Cerebellar nuclear complex (tissue), 1 donor: ENCODE measurements at places on chromosomes 16 and 17.

- DNase-seq = no peak
Observed at GRCh38 chr17:56918916-56919315, 5.1 kb upstream of the TRIM25 start.

- no peak for DNase-seq
Observed at GRCh38 chr17:42460371-42460770, 1.7 kb downstream of the ATP6V0A1 start.

DNA sequence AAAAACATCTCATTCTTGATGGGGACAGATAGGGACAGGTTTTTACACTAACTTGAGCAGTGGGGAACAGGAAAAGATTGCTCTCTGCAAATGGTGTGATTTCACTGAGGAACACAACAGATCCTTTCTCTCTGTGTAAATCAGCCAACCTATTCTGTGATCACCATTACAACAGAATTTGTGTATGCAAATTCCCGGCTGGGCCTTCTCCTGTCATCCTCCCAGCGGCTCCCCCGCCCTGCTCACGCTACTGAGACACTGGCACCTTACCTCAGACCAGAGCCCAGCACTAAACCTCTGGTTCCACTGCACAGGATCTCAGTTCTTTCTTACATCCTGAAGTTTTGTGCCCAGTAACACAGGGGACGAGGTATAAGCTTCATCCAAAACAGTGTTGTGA, 97.0 kb upstream of the FA2H start:
- no peak for DNase-seq

DNA sequence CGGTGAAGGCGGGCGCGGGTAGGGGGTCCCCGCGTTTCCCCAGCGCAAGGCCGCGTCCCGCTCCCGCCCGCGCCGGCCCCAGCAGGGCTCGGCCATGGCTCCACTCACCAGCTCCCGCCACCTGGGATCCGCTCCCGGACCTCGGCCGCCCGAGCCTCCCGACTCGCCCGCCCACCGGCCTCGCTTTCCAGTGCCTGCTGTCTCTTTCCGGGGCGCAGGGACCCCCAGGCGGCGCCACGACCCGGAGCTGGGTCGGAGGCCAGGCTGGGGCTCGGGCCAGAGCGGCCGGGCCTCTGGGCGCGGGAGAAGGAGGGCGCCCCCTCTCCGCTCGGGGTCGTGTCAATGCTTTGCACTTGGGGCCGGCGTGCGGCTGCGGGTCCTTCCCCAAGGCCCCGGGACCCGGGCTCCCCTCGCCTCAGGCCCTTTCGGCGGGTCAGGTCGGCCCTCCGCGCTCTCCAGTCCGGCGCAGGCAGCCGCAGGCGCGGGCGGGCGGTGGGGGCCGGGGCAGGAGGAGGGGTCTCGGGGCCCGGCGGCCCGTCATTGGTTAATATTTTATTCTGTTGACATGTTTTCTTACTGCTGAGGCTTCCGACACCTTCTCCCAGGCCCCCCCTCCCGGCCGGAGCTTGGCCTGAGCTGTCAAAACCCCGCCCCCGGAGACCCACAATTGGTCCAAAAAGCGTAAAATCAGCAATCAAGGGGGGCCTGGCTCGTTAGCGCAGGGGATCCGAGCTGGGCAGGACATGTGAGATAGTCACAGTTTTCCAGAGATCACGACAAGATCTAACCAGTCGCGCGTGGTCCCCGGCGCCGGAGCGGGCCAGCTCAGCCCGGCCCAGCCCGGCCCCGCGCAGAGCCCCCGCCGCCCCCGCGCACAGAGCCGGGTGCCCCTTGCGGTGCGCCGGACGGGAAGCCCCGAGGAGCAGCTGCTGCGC, at the start of gene TBX2:
Gene TBX2 (plus strand): TSS at position 713 of the 935 bp plus-strand sequence. CDS start 334 bp downstream, outside the sequence.
- no peak for DNase-seq

DNA sequence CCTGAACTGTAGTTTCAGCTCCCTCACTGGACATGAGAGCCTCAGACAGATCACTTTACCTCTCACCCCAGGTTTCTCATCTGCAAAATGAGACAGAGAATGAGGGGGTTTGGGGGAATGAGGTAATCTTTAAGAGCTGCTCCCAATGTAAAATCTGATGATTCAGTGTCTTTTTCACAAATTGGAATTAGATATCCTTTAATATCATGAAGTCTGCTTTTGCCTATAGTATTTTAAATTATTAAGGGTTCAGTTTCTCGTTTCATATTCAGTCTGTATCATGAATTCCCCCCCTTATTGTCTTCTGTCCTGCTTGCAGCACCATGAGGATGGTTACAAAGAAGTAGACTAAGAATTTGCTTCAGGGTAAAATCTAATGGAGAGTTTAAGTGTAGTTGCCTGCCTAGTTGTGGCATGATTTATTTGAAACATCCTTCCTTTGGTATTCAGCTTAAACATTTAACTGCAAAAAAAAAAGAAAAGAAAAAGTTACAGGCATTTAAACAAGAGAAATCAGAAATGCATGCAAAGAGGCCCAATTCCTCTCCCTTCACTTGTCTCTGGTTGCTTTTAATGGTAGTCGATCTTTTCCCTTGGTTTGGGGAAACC, 77.3 kb downstream of the WNT3 start:
- DNase-seq = no peak

DNA sequence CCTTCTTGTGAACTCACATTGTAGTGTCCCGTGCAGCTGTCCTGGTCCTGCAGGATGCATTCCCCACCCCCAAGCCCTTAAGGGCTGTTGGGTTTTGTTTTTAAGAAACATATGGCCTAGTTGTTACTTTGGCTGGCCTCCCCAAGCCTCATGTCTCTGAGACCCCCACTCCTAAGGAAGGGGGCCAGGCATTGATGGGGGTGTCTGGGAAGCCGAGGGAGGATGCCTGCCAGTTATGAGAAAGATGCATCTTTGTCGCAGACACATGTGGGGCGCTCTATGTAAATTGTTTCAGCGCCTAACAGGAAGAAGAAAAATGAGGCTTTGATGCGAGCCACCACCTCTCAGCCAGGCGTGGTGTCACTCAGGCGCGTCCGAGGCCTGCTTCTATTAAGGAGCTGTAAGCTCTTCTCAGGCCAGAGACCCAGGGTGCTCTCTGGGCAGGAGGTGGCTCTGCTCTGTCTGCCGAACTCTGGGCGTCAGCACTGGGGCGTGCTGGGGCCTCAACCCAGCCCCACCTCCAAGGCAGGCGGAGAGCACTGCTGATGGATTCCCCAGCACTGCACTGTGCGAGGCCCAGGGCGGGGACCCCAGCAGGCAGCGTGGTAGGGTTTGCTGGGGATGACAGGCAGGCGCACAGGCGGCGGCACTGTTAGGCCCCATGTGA, 70.6 kb downstream of the SREBF1 start:
- no peak for DNase-seq

GRCh38 chr17:28118362-28118761, 75.9 kb downstream of the NLK start:
- no peak for DNase-seq

DNA sequence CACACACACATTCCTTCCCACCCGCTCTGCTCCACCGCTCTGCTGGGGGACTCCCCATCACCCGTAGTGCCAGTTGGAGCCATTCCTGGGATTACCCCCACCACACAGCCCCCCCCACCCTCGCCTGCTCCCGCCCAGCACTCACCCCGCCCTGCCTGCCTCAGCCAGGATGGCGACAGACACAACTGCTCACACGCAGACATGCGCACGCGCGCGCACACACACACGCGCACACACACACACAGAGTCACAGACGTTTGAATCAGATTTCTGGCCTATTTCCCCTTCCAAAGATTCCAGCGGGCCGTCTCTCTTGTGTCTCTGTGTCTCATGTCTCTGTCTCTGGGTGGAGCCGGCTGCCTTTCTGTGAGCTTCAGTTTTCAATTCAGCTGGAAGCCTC, 4.4 kb downstream of the CACNA1G start:
- DNase-seq = no peak

DNA sequence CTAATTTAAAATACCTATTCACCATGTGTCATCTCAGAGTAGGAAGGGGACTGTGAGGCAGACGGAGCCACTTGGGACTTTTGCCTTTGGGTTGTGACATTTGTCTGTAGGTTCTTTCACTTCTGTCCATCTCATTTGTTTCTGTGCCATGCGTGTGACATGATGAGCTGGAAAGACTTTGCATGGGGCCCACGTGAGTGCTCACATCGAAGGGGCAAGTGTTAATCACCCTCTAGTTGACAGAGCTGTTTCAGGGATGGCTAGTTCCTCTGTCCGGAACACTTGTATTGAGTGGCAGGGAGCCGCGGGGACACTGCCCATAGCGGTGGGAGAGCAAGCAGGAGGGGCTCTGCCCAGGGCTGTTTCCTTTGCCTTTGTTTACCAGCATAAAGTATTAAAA, 112.0 kb downstream of the RPTOR start:
- DNase-seq = no peak

GRCh38 chr16:19599968-19600716, 44.6 kb downstream of the VPS35L start:
- no peak for DNase-seq

GRCh38 chr17:46869975-46870803, 18.8 kb downstream of the WNT9B start:
- DNase-seq = no peak

- no peak for DNase-seq
Observed at GRCh38 chr17:41026715-41027471, at the start of gene KRTAP1-5. Gene KRTAP1-5, minus strand, starts transcription at chr17:41027208. Its CDS starts 53 bp downstream, at chr17:41027155.

DNA sequence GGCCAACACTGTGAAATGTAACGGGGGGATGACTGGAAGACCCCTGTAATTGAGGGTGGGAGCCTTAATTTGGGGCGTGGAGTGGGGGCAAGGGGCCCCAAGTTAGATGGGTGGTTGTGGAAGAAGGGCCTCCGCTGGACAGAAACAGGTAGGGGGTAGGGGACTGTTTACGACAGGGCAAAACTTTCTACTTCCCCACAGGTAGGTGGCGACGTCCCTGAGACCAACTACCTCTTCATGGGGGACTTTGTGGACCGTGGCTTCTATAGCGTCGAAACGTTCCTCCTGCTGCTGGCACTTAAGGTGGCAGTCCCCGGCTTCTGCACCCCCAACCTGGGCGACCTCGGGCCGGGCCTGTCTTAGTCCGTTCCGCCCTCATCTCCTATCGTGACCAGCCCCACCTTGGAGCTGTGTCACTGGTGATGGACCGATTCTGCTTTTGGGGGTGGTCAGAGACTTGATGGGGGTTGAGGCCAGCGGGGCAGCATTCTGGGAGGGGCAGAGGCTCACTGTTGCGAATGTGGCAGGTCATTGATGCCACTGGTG, 6.8 kb downstream of the PPP4C start:
- no peak for DNase-seq

DNA sequence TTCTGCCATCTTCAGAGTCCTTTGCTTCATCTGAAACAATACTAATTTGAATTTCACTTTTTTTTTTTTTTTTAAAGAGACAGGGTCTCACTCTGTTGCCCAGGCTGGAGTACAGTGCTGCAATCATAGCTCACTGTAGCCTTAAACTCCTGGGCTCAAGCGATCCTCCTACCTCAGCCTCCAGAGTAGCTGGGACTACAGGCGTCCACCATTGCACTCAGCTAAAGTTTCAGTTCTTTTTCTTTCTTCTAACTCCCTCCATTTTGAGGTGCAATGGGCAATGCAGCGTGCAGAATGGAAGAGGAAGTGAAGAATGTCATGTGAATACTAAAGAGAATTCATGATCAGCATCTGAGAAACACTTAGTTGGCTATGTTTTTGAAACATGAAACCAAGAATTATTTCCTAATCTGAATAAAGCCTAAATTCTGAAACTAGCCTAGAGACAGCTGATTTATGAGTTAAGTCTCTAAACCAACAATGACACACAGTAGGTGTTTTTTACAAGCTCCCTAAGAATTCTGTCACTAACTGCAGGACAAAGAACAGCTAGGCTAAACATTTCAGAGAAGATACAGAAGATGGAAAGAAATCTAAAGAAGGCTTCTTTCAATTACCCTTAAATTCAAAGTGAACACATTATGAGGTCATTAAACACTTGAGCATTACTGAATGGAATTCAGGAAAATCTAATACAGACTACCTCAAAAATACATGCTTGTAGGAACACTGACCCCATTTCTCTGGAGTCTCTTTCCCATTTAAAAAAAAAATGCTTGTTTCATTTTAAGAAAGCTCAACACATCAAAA, 21.0 kb downstream of the SNN start:
- DNase-seq = no peak

DNA sequence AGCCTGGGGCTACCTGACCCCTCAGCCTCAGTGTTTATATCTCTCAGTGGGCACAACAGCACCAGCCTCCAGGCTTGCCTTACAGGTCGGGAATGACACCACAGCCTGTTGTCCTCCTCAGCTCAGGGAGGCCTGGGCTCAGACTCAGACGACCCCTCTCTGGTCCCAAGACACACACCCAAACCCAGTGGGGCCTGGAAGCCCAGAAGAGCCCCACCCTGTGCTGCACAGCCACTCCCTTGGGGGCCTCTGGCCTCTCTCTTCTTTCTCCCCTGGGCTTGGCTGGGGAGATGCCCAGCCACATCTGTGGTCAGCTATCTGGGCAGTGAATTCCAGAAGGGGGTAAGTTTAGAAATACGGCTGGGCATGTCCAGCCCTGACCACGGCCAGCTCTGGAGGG, 2.4 kb downstream of the NATD1 start:
- no peak for DNase-seq

DNA sequence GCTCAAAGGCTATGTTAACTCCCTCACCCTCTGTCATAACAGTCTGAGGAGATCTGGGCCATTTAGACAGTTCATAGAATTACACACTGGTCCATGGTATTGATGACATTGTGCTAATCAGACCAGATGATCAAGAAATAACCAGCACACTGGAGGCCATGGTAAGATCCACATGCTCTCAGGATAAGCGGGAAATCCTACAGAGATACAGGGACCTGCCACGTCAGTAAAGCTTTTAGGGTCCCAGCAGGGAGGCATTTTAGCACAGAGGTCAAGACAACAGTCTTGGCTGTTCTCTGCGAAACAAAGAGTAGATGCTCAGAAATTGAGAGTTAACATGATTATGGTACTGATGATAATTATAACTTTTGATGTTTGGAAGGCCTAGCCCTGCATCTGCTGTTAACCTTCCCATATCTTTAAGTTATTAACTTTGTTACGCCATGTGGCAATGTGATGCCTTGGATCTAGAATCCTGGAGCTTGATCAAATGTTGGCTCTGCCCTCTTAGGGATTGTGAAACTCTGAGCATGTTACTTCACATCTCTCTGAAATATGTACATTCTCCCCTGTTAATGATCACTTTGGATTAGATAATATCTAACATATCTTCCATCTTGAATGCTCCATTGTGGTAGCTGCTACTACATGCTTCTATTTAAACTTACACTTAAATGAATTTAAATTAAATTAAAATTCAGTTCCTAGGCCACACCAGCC, 172.0 kb upstream of the SOX9 start:
- DNase-seq = no peak

GRCh38 chr16:10938796-10939648, 3.2 kb downstream of the DEXI start:
- no peak for DNase-seq
